IMR-90 (cell line): ENCODE measurements at places on chromosomes 3 and 15. TPM values are rescaled to one million over a fixed set of nuclear protein-coding genes. Genes with fewer than 3 reads are reported as not detected.

Gene CFAP91
- total RNA-seq = not detected in 2 replicates

Gene HRG
- not detected in 2 replicates for total RNA-seq

Gene SLCO3A1
- total RNA-seq = 2.2 and 4.7 TPM in 2 replicates

Gene SCN11A
- total RNA-seq = under 0.01 TPM in 1 of 2 replicates, not detected in the other

Gene PIERCE2
- 0.28 and 0.36 TPM in 2 replicates for total RNA-seq
